ENCODE measurements at places on chromosomes 4 and X.

- DNase-seq = no peak
Observed at GRCh38 chr4:27009539-27009938, 148.9 kb downstream of the STIM2 start.

- DNase-seq = no peak
Observed at GRCh38 chr4:104421566-104421965, 73.1 kb downstream of the CXXC4 start.

DNA sequence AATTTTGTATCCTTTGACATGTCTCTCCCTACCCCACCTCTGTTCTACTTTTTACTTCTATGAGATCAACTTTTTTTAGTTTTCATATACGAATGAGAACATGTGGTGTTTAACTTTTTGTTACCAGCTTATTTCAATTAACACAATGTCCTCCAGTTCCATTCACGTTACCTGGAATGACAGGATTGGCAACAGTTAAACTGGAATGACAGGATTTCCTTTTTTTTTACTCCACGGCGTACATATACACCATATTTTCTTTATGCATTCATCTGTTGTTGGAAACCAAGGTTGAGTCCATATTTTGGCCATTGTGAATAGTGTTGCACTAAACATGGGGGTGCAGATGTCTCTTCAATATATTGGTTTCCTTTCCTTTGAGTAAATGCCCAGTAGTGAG lies 171.8 kb upstream of the GPC4 start:
- DNase-seq = no peak

DNA sequence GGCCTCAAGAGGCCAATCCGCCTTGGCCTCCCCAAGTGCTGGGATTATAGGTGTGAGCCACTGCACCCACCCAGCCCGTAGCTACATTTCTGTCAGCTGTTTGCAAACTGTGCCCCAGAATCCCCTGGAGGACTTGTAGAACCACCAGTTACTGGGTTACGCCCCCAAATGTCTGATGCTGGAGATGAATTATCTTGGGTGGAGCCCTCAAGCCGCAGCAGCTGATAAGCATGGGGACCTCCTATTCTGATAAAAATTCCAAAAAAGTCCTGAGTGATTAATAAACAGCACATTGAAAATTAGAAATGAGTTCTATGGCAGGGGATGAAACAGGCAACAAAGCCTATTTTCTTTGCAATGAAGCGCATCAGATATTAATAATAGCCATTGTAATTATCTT lies 105.0 kb downstream of the PTTG2 start:
- DNase-seq = no peak

DNA sequence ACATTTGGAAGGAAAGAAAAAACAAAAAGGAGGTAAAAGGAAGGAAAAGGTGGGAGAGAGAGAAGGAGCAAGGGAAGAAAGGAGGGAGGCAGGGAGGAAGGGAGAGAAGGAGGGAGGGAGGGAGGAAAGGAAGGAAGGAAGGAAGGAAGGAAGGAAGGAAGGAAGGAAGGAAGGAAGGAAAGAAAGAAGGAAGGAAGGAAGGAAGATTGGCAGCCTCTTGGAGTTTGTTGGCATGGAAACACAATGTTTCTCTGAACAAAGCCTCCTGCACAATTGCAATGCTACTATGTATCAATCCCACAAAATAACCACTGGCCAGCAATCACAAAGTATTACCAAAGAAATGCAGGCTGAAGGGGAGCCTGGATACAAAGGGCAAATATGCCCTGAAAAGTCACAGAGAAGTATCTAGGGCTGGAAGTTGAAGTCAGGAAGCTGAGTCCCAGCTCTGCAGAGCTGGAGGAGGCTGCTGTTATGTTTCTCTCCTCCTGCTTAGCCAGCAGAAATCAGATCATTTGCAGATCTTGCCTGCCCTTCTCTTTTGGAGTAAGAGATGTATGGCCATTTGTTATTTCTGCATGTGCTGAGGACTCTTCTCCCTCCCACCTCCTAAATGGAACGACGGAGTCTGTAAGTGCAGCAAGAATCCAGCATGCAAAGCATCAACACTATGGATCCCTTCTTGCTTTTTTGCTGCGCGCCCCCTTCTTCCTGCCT lies 195.9 kb upstream of the LDB2 start:
- no peak for DNase-seq

GRCh38 chr4:29390921-29391320 lies 1329.2 kb upstream of the PCDH7 start:
- DNase-seq = no peak

DNA sequence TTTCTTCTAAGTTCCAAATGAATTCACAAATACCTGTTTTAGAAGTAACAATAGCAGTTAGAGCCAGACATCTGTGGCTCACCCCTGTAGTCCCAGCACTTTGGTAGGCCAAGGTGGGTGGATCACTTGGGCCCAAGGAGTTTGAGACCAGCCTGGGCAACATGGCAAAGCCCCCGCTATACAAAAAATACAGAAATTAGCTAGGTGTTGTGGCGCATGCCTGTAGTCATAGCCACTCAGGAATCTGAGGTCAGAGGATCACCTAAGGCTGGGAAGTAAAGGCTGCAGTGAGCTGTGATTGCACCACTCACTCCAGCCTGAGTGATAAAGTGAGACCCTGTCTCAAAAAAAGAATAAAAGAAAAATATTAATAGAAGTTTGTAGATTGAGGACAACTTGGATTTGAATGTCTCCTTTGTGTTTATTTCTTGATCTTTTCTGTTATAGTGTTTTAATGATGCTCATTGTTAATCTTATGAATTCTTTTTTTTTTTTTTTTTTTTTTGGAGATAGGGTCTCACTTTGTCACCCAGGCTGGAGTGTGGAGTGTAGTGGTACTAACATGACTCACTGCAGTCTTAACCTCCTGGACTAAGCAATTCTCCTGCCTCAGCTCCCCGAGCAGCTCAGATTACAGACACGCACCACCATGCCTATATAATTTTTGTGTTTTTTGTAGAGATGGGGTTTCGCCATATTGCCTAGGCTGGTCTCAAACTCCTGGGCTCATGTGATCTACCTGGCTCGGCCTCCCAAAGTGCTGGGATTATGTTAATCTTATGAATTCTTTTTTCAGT lies 30.7 kb upstream of the RAPGEF2 start:
- DNase-seq = no peak

- no peak for DNase-seq
Observed at GRCh38 chr4:109878355-109878754, 30.4 kb downstream of the LRIT3 start.

DNA sequence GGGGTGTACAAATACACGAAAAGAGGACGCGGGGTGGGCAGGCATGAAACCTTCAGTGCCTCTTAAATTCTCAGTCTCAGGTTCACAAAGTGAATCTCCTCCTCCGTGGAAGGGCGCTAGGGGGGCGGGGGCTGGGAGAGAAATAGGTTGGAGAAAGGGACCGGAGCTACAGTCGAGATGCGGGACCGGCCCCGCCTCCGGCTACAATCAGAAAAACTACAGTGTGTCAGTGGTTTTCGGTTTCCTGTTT lies 3.4 kb downstream of the MAML3 start:
- DNase-seq = no peak

- no peak for DNase-seq
Observed at GRCh38 chr4:170849969-170850368, 760.2 kb upstream of the AADAT start.

DNA sequence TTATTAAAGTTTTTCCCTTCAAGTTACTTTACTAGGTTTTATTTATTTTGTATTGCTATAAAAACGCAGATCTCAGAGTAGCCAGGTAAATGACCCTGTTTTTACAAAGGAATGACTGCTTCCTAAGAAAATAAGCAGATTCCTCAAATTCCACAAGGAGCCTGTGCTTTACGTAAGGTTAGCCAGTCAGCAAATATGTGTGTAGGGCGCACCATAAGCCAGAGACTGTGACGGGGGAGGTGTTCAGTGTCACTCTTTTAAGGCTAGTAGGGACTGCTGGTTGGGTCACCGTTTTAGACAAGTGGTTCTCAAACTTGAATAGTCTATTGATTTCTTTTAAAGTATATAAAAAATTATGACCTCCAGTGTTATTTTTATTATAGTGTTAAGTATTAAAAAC lies 119.9 kb downstream of the ANK2 start:
- no peak for DNase-seq

DNA sequence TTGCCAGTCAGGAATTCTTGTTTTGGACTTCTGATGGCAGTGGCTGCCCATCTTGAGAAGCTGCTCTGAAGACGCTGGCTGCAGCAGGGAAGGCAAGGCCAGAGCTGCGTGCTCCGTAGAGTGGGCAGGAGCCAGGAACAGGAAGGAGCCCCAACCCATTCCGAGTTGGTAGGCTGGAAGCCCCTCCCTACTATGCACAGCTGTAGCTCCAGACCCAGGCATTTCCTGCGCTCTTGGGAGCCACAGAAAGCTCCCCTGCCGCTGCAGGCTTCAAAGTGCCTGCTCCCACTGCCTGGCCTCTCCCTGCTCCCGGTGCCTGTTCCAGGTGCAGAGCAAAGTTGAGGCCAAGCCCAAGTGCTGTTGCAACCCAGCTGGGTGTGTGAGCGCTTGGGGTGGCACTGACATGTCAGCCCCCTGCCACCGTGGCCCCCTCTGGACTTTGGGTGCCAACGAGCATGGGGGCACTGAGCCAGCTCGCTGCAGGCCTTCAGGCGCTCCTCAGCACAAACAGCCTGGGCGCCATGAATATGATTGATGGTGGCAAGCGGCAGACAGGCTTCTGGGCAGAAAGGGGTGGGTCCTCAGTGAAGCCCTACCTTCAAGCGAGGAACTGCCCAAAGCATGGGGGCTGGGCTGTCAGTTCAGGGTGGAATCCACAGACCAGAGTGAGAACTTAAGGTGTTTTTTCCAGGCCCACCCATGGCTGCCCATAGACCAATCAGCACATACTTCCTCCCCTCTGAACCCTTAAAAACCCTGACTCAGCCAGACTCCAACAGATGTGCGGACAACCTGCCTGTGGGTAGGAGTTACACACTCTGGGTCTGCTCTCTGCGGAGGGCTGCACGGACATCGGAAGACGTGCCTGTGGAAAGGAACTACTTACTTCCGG lies 677.2 kb upstream of the INTU start:
- DNase-seq = no peak

- no peak for DNase-seq
Observed at GRCh38 chrX:23202326-23202725, 132.3 kb upstream of the PTCHD1 start.

GRCh38 chr4:83724485-83725335 lies 188.8 kb downstream of the GPAT3 start:
- no peak for DNase-seq
